Omental fat pad (tissue), 4 donors: ENCODE measurements at places on chromosomes 3 and 15. TPM values are rescaled to one million over a fixed set of nuclear protein-coding genes. Genes with fewer than 3 reads are reported as not detected.

TMEM40 gene
- total RNA-seq, result not detected

HTR3E gene
- not detected for total RNA-seq

CACNA1D gene
- 0.47 TPM for total RNA-seq

ARIH1 gene
- 62.2 TPM for total RNA-seq

VPS39 gene
- total RNA-seq, result 134 TPM

EIF3J gene
- 56.3 TPM for total RNA-seq

GCSAM gene
- not detected for total RNA-seq

PLA2G4B gene
- total RNA-seq, result 1.1 TPM

WWTR1 gene
- 78.5 TPM for total RNA-seq

NR1I2 gene
- not detected for total RNA-seq

ROPN1B gene
- total RNA-seq, result not detected

GUCA1C gene
- total RNA-seq, result not detected
